K562 (cell line): ENCODE measurements at places on chromosomes 5 and 9.

DNA sequence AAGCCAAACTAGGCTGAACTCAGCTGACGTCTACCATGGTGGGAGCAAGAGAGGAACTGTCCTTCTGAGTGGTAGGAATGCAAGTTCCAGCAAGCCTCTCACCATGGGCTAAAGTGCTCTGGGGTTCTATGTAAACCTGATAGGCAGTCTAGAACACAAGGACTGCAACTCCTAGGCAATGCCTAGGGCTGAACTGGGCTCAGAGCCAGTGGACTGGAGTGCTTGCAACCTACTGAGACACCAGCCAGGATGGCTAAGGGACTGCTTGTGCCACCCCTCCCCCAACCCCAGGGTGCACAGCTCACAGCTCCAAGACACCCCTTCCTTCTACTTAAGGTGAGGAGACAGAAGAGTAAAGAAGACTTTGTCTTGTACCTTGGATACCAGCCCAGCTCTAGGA, 12.1 kb upstream of the RCL1 start:
- no peak for DNase-seq

DNA sequence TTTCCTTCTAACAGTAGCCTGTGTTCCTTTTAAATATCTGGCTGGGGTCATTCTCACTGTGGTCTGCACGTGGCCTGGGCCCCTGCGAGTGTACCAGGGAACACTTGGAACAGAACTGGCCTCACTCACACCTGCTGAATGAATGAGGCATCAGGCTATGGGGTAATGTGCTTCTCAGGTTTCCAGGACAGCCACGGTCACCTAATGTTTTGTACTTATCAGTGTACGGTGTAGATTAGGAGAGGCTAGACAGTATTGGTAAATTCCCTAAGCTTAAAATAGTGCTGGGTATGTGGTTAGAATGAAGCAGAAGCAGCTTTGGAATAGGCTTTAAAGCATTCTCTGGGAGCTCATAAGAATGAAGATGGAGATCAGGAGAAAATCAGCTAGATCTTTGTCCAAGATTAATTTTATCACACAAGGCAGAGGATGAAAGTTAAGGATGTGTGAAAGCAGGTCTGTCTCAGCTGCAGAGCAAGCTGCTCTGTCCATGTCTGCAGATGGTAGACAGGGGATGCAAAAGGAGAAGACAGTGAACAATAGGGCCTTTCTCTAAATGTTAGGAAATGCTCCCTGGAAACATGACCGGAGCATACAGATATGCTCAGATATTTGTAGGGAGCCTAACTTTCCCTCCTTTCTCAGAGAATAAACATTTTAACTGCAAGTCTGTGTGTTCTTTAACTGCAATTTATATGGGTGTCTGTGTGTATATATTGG, 267.5 kb downstream of the NR3C1 start:
- no peak for DNase-seq

GRCh38 chr9:107751567-107752210, 262.1 kb upstream of the KLF4 start:
- DNase-seq = no peak

GRCh38 chr9:84270847-84271530, 69.6 kb downstream of the SLC28A3 start:
- DNase-seq = no peak

GRCh38 chr9:91150998-91151717, 210.6 kb downstream of the AUH start:
- DNase-seq = no peak

DNA sequence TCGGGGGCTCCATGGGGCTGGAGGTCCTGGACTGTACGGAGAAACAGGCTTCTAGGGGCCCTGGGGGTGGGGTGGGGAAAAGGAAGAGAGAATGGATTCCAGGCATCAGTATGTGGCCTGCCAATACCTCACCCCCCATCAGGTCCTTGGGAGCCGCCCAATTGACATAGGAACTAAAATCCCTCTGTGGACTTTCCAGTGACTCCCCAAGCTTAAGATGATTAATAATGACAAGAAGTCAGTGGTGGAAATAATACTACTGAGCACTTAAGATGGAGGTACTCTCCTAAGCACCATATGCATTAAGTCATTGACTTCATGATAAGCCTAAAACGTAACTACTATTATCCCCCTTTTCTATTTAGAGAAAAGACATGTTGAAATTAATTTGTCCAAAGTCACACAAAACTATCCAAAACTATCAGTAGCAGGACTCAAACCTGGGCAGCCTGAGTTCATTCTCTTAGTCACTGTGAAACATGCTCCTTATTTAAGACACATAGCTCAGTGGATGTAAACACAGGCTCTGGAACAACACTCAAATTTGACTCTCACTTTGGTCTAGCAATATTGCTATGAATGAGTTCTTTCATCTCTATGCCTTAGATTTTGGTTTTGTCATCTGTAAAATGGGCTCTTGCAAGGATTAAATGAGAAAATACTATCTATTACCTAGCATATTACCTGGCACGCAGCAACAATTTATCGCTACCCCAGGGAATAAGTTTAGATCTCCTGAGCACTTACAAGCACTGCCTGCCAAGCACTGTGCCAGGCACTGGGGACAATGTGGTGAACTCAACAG, 9.5 kb downstream of the SPRY4 start:
- DNase-seq = no peak

DNA sequence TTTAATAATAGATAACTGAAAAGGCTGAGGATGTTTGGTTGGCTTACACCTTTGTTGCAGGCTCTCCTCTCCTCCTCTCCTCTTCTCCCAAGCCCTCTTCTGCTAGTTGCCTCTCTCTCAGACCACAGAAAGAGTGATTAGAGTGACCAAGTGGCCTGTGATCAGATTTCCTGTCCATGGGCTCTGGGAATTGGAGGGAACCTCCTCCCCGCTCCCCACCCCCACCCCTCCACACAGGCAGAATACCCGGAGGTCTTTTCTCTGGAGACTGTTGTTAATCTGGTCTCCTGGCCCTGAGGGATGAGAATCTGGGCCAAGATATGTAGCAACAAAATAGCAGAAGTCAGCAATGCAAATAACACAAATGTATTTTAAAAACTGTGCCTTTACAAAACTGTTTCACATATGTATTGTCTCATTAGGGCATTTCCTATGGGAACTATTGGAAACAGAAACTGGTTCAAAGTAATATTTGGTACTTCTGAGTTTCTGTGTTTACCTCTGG, 361.3 kb downstream of the NR2F1-AS1 start:
- DNase-seq = no peak

DNA sequence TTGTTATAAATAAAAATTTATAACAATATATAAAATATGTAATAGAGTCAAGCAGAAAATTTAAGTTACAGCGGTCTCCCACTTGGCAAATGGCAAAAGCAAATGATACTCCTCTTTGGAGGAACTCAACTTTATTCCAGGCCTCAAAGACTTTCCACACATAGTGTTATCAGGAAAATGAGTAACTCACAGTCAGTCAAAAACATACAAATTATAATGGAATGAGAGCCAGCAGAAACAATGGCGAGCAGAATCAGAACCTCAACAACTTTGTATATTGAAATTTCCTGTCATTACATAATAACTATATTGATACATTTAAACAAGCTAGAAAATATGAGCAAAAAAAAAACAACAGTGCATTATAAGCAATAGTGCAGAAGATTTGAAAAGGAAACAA, 45.2 kb downstream of the ABLIM3 start:
- DNase-seq = no peak

- no peak for DNase-seq
Observed at GRCh38 chr9:95273369-95274022, 44.0 kb downstream of the FANCC start.
